Stimulated activated CD8-positive, alpha-beta memory T cell treated with anti-CD3 and anti-CD28 coated beads, Interleukin-7, amount 100 ng/mL, for 1 hour (primary cell): ENCODE measurements at places on chromosomes 3 and 15.

DNA sequence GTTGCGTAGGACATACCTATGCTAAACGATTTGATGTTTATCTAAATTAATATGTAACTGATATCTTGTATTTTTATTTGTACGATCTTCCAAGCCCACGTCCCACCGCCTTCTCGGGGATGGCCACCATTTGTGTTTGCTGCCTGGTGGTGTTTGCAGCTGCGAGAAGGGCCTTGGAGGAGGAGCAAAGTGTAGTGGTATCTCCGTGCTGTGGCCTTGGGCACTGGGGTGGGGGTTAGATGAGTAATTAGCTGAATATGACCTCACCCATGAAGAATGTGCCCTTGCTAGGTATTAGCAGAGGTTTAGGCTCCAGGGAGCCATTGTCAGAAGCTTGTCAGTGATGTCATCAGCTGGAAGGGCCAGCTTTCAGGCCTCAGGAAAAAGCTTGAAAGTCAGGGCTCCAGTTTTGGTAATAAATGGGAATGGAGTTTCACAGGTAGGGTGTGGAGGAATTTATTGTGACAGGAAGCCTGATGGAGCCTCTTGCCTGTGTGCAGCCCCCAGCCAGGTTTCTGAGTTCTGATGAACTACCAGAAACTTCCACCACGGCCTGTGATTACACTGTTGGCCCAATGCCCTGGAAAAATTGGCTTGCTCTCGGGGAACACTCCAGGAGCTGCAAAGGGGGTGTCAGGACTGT is 41.0 kb downstream of the FLNB start:
- DNase-seq, result no peak

DNA sequence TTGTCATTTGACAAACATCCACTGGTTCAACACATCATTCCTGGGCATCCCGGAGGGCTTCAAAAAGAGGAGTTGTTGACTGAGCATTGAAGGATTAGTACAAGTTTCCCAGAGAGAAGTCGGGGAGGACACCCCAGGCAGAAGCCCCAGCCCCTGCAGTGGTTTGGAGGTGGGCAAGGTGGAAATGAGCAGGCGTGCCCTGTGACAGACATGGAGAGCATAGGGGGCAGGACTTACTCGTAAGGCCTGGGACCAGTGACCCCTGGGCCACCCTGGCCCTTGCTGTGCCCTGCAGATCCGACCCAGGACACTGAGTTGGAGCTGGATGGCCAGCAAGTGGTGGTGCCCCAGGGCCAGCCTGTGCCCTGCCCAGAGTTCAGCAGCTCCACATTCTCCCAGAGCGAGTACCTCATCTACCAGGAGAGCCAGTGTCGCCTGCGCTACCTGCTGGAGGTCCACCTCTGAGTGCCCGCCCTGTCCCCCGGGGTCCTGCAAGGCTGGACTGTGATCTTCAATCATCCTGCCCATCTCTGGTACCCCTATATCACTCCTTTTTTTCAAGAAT is 5.9 kb downstream of the PARP3 start:
- DNase-seq, result no peak

DNA sequence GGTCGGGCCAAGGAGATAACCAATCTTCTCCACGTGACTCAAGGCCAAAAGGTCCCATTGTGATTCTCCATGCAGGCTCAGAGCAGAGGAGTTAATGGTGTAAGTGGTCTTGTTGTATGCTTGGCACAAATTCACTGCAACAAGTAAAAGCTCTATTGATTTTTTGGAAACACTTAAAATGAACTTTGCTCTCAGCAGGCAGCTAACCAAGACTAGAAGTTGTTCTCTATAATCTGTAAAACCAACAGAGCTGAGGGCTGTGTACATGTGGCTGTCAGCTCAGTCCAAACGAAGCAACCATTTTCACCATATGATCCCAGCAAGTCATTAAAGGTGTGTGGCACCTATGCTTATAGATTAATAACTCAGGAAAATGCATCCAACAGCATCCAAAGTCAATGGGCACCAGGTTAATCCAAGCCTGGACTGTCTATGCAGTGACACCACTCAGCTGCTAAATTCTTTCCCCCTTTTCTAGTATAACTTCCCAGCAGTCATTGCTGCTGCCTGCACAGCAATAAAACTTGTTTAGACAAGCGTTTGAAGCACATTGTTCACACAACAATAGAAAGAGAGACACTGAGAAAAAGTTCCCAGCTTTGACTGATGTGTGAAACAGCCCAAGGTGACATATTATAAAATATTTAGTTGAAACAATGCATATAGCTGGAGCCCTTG is 603.8 kb upstream of the ADAMTS9 start:
- DNase-seq, result no peak

DNA sequence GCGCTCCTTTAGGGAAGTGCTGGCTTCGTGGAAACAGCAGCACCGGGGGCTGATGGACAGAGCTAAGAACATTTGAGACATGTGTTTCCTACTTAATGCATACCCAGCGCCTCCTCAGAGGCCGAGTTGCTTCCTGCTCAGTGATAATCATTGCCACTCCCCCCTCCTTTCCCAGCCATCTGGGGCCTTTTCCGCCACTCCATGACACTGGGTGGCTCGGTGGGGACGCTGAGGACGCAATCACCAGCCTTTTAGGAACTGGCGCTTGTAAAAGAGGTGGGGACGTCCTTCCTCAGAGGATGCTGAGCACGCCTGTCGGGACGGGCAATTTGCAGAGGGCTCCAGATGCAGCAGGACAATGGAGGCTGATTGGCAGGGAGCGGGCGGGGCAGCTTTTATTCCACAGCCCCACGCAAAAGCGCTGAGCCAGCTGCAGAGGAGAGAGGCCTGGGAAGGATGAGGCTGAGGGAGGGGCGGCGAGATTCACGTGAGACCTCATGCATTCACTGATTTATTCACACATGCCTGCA is 22.2 kb upstream of the IQSEC1 start:
- DNase-seq, result no peak

GRCh38 chr3:9970020-9970652 is 16.5 kb downstream of the EMC3 start:
- DNase-seq, result no peak
